ENCODE measurements at places on chromosomes 11 and 22.

DNA sequence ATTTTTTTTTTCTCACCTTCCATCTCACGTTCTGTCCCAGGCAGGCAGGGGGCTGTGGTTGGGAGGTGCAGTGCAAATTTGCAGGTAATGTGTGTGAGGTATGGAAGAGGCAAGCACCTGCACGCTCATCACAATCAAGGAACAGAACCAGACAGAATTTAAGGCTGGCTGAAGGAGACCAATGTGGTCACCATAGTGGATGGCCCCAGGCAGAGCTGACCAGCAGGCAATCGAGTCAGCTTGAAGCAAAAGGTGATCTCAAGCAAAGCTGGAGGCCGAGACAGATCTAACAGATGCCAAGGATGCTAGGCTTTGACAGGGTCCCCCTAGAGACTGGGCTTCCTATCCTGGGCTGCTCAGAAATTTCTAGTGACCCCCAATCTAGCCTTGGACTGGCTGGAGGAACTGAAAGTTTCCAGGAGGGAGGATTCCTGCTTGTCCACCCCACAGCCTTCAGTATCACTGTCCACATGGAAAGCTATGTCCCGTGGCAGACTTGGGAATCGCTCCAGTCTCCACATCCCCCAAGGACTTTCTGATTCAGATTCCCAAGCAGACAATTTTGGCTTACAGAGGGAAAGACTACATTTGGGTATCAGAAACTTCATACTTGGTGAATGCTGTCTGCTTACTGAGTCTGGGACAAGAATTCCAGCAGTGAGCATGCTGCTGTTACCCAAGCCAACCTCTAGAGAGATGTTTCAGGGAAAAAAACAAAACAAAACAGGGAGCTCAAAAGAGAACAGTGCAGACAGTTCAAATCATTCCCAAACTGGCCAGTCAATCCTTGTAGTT, 9.0 kb upstream of the MICAL3 start:
- DNase-seq = no peak

DNA sequence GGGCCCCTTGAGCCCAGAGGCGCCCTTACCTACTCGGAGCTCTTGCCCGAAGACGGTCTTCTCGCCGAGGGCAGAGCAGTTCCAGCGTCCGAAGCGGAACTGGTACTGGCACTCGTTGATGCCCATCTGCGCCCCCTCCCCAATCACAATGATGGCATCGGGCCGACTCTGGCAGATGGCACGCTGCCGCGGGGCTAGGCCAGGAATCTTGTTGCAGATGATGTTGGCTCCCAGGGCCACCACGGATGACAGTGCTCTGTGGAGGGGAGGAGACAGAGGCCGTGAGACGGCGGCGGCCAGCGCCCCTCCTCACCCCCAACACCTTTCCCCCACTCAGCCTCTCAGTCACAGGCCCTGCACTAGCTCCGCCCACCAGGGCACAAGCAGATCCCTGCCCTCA, 27.1 kb downstream of the WNT7B start:
- no peak for DNase-seq

DNA sequence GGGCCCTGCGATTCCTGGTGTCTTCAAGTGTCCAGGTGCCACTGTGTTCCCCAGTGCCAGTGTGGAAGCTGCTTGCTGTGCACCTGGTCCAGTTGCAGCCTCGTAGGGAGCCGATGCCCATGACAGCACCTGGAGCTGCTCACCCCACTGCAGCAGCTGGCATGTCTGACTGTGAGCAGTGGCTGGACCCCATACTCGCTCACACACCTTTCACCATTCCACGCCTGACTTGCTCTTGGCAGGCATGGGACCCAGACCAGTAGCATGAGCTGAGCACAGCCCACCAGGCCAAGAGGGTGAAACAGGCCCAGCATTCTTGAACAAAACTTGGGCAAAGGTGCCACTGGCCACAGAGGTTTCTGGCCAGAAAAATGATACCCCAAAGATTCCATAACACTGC, 124.5 kb upstream of the THY1 start:
- no peak for DNase-seq

- no peak for DNase-seq
These were observed 606 bp downstream of the DRG1 start for GRCh38 chr22:31400023-31400397.

DNA sequence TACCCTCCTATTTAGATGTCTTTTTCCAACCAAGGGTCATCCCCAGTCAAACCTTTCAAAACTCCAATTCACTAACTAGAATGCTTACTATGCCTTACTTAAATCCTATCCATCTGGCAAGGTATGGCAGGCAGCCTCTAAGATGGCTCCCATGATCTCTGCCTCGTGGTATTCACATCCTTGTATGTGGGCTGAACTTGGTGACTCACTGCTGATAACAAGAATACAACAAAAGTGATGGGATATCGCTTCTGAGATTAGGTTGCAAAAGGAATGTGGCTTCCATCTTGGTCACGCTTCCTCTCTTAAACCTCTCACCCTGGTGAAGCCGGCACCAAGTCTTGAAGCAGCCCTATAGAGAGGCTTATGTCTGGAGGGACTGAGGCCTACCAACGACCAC, 29.6 kb upstream of the UPB1 start:
- no peak for DNase-seq

GRCh38 chr11:60972182-60973030, 926 bp downstream of the CD6 start:
- no peak for DNase-seq

GRCh38 chr11:42800041-42800440, 511.8 kb upstream of the API5 start:
- DNase-seq = no peak

Measured in stimulated activated CD8-positive, alpha-beta memory T cell treated with anti-CD3 and anti-CD28 coated beads, Interleukin-12 subunit alpha, Interleukin-12 subunit beta, amount 100 ng/mL, for 4 hours (primary cell).